ENCODE measurements at places on chromosomes 2 and 18.

DNA sequence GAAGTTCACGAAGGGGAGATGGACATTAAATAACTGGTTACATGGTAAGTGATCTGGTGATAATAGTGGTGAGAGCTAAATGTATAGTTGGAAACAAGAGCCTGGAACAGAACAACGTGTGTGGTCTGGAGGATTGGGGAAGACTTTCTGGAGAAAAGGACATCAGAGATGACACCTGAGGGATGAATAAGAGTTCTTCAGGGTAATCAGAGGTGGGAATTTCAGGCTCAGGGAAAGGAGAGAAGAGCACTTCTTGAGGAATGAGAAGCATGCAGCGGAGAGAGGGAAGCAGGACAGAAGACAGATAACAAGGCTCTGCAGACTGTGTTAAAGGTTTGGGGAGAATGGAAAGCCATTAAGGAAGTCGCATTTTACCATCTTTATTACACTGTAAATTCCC, 450.7 kb downstream of the TNS1 start:
- no peak for DNase-seq

- no peak for DNase-seq
Observed at GRCh38 chr2:121197369-121198091, 87.5 kb downstream of the TFCP2L1 start.

DNA sequence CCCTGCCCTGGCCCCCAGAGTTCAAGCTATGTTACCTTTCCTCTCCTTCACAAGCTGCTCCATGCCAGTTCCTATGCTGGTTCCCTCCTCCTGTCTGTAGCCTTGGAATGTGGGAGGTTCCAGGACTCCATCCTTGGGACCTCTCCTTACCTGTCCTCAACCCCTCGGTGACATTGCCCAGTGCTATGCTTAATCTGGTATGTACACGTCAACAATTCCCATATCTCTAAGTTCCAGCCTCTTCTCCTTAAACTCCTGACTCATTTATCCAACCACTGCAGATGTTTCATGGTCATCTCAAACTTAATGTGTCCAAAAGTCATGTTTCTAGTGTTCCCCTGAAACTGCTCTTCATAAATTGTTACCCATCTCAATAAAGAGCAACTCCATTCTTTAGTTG, 160.8 kb downstream of the TNS1 start:
- no peak for DNase-seq

DNA sequence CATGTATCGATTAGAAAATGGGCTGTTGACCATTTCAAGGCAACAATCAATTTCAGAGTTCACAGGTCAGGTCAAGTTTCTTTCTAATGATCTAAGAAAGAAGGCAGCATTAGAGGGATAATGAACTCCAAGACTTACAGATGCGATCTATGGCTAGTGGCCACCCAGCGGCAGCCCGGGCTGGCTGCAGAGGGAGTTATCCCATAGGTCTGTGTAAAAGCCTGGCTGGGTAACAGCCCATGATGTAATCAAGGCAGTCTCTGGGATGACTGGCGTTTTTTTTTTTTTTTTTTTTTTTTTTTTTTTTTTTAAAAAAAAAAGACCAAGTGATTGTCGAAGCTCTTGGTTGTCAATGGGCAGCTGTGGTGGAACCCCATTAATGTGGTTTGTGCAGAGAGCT, 171.1 kb upstream of the SKOR2 start:
- DNase-seq = no peak

GRCh38 chr2:178523596-178524134, 43.4 kb downstream of the PLEKHA3 start:
- DNase-seq = no peak

- no peak for DNase-seq
Observed at GRCh38 chr2:95024960-95025405, 525 bp upstream of the MAL start.

DNA sequence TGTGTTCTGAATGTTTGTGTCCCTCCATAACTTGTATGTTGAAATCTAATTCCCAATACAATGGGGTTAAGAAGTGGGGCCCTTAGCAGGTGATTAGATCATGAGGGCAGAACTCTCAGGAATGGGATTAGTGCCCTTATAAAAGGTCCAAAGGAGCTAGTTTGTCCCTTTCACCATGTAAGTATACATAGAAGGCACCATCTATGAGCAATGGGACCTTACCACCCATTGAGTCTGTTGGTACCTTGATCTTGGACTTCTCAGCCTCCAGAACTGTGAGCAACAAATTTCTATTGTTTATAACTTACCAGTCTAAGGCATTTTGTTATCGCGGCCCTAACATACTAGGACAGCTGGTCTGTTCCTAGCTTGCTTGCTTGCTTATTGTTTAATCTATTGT, 106.3 kb downstream of the MYCN start:
- no peak for DNase-seq

DNA sequence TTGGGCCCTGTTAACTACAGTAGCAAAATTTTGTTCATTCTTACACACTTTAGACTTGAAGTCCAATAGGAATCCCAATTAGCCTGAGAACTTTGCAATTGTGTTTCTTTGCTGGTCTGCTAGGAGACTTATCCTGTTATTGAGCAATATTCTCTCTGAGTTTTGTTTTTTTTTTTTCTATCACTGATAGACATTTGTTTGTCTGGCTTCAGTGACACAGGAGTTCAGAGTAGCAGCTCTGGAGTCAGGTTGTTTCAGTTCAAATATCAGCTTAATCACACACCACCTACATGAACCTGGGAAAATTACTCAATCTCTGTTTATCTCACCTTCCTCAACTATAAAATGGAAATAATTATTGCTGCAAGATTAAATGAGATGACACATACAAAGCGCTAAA, 360.2 kb upstream of the POU3F3 start:
- DNase-seq = no peak
